ENCODE measurements at places on chromosomes 13 and 19.

DNA sequence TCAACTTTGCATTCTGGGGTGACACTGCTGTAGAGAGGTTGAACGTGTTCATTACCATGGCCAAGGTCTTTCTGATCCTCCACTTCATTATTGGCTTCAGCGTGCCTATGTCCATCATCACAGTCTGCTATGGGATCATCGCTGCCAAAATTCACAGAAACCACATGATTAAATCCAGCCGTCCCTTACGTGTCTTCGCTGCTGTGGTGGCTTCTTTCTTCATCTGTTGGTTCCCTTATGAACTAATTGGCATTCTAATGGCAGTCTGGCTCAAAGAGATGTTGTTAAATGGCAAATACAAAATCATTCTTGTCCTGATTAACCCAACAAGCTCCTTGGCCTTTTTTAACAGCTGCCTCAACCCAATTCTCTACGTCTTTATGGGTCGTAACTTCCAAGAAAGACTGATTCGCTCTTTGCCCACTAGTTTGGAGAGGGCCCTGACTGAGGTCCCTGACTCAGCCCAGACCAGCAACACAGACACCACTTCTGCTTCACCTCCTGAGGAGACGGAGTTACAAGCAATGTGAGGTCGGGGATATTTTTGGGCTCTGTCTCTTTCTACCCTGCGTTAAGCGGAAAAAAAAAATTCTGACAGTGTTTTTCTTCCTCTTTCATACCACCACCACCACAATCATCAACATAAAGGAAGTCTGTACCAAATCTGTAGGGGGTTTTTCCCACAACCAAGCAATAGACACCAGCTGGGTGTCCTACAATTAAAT is 29.5 kb downstream of the FPR3 start:
- DNase-seq = no peak

DNA sequence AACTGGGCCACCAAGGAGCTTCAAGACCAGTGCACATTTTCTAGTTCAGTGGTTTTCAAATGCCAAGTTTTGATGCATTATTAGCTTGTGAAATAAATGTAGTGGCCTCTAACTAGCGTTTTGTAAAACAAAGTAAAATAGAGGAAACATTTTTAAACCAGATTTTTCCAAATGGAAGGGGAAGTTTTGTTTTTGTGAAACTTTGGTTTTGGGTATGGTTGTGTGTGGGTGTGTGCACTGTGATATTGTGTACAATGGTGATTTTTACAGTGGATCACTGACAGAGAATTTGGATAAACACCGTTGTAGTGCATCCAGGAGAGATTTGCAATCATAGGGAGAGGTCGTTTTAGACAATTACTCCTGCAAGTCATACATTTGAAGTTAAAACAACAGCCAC is 108.9 kb downstream of the SLC7A1 start:
- no peak for DNase-seq

GRCh38 chr19:20233105-20233504 is 66.1 kb downstream of the ZNF486 start:
- no peak for DNase-seq

GRCh38 chr19:35673121-35673804 is 6.9 kb downstream of the UPK1A start:
- peak; percentile 70 for DNase-seq

DNA sequence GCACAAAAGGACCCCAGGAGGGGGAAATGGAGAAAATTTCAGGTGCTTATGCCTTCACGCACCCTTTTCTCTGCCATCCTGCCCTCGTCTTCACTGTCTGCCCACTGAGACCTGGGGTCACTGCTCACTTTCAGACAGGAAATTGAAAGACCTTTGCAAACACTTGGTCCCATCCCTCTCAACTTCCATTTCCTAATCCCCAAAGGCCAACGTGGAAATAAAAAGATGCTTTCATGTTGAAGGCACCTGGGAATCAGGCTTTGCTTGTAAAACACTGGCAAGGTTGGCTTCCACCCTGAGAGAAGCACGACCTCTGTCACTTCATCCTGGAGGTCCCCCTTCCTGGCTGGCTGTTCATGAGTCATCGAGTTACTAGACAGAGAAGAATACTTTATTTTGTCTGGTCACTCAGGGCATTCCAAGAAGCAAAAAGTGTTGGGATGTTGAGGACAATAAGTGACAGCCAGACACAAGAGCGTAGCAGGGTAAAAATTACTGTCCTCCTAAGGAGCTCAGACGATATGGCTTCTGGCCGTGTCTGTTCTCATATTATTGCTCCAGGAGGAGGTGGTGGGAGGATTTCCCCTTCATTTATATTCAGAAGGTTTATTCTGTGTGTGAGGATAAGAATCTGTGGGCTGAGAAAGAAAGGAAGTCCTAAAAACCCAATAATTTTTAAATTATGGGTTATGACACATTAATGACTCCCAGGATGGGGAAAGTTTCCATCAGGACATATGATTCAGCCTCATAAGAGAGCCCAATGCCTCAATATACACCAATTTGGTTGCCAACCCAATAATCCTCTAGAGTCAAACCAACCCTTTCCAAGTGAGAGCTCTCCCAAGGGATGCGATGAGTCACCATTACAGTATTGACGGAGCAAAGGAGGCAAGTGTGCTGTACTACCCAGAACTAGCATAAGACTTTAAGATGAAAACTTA is 409.0 kb downstream of the COG6 start:
- DNase-seq = no peak

GRCh38 chr13:40341096-40341471 is 325.4 kb downstream of the FOXO1 start:
- DNase-seq = no peak

GRCh38 chr13:63516124-63516523 is 2100.5 kb upstream of the PCDH20 start:
- DNase-seq = no peak
